Neural progenitor cell (in vitro differentiated cells): ENCODE measurements at places on chromosomes 6 and 20.
A peak's percentile ranks its signal among the peaks of the same experiment; 100 is the strongest.

DNA sequence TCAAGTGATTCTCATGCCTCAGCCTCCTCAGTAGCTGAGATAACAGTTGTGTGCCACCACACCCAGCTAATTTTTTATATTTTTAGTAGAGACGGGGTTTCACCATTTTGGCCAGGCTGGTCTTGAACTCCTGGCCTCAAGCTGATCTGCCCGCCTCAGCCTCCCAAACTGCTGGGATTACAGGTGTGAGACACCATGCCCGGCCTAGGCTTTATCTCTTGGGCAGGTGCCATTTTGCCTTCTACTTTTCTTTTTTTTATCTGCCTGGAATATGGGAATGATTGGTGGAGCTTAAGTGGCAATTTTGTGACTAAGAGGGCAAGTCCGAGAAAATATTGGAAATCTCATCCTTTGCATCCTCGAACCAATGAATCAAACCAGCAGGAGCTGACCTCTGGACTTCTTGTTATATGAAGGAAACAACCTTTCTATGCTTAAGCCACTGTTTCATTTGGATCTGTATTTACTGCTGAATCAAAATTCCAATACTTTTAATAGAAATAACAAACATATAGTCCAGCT, 128.9 kb upstream of the ZNF217 start:
- DNase-seq: no peak

GRCh38 chr6:121223212-121223611, 111.1 kb downstream of the TBC1D32 start:
- DNase-seq: no peak

DNA sequence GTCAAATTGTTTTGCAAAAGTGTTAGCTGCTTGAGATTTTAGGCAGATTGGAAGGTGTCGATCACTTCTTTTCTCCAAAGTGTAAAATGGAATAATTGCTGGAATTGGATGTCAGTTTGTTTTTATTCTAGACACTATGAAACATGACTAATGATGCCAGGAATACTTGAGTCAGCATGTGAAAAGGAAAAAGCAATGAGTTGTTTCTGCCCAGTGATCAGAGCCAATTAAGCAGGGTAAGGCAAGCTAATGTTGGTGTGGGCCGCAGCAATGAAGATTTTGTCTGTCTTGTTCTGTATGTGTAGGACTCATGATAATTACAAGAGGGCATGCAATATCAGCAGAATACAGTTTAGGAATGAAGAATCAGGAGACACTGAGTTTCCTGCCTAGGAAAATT, 110.3 kb downstream of the CARMIL1 start:
- no peak for DNase-seq

- DNase-seq: no peak
Measured at GRCh38 chr6:33856031-33856590, 52.3 kb upstream of the MLN start.

- DNase-seq: no peak
Measured at GRCh38 chr20:3752386-3752759, 15.2 kb downstream of the ADISSP start.

GRCh38 chr6:144689503-144690040, 404.4 kb downstream of the UTRN start:
- DNase-seq: no peak

- DNase-seq: no peak
Measured at GRCh38 chr6:5213836-5214235, 46.9 kb downstream of the LYRM4 start.

GRCh38 chr20:20780127-20780824, 67.8 kb upstream of the RALGAPA2 start:
- DNase-seq: no peak

DNA sequence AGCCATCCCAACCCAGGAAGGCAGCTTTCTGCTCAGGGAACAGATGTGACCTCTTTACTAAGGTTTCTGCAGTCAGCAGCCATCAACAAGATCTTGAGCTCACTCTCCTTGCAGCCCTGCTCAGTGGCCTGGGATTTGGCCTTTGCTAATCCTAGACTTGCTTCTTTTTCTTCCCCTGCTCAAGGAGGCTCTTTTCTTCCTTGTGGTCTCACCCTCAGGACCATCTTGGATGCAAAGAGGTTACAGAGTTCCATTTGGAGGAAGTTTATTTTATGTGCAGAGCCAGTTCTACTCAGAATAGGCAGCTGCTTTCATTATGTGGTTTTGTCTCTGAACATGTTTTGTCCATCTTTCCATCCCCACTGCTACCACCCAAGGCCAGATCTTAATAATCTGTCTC, 49.3 kb downstream of the RALY start:
- no peak for DNase-seq

DNA sequence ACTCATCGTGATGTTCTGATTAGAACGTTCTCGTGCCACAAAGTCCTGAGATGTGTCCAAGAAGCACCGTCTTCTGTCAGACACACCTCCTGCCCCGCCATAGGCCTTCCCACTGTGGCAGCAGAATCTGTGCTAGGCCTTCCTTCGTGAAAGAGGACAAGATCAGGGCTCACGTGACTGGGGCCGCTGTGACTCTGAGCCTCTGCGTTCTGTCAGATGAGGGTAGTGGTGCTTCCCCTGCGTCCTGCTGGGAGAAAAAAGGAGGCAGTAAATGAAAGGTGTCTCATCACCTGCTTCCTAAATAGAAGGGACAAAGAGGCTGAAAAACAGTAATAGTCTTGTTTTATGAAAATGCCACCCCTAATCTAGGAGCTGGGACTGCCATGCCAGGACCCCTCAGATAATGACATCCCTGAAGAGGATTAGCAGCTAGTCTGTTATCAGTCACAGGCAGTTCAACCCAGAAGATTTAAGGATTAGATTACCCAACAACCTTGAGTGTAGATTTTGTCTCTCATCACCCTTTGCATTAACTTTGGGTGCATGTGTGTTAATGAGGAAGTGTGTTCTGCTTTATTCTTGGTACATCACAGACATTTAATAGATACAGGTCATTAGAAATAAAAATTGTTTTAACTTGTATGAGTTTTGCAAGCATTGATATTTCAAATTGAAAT, 4.1 kb downstream of the DNAJC5 start:
- no peak for DNase-seq

- no peak for DNase-seq
Measured at GRCh38 chr6:137051790-137052472, 7.2 kb upstream of the IL20RA start.

DNA sequence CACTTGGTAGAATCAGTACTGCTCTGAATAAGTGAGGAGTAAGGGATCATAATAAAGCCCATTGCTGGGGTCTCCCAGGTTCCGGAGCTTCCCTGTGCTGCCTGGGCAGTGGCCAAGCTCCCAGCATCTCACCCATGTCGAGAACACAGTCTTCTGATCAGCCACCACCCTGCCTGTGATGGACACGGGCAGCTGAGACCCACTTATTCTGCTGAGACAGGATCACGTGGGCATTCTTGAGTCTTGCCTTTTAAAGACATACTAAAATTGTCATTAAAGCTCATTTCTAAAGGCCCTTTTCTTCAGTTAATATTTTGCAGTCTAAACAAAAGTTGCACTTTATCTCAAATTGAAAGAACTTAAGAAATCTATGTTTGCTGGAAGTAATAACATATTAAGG, 42.7 kb upstream of the SLC22A2 start:
- DNase-seq: no peak

DNA sequence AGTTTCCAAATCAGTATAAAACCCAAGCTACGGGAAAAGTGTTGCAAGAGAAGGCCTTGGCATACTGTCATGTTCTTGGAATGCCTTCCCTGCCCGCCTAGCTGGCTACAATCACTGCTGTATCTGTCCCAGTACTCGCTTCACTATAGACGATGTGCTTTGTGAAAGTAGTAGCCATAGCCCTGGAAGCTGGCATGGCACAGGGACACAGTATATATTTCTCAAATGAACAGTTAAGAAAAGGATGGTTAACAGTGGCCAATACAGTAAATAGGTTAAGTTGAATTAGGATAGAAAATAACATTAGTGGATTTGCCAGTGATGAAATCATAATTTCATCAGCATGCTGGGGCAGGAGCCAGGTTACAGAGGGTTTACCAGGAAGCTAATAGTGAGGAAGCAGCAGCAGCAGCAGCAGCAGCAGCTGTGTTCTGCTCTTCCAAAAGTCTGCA, 499.3 kb downstream of the CDKAL1 start:
- DNase-seq: no peak

DNA sequence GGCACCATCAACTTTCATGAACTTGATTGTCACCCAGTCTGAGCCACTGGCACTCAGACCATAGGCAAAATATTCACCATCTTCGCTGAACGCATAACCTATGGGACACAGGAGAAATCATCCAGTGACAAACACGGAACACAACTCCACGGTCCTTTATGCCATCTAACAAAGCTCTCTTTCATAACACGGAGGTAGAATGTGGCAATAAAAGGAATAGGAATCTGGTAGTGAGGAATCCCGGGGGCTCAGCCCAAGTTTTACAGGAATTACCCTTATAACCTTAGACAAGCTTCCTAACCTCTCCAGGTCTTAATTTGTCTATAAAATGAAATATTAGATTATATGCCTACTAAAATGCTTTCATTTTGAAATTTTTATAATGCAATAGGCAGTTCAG, 29.4 kb downstream of the PREP start:
- no peak for DNase-seq

DNA sequence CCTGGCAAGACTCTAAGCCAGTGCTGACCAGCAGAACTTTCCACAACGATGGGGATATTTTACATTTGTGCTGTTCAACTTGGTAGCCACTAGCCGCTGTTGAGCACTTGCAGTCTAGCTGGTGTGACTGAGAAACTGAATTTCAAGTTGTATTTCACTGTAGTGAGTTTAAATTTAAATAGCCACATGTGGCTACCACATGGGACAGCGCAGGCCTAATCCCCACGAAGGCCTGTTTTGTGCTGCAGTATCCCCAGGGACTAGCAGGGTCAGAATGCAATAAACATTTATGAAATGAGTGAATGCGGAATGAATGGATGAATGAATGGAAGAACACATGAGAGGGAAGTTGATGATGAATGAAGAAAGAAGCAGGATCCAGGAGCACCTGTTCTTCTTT, 115.8 kb downstream of the TRERF1 start:
- DNase-seq: no peak

DNA sequence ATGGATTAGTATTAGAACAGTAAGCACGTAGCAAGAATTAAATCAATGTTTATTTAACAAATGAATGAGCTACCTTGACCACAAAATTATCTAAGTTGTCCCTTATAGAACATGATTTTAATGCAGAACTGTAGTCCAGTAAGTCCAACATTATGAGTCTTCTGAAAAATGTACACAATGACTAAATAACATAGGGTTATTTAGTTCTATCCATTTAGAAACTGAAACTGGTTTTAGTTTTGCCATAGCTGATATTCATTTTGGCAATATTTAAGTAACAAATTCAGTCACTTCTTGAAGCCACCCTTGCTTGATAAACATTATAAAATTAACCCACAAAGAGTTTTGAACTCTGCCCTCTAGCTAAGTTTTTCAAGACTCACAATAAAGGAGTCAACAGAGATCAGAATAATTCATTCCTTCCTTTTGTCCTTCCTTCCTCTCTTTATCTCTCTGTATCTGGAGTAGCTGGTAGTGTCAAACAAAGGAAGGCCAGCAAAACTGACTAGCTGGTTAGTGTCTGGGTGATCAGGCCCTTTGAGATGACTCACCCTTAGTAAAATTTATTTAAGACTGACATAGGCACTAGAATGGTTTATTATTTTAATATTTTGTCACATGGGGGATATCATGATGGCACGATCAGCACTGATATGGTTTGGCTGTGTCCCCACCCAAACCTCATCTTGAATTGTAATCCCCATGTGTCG, 115.1 kb downstream of the BTBD9 start:
- no peak for DNase-seq

DNA sequence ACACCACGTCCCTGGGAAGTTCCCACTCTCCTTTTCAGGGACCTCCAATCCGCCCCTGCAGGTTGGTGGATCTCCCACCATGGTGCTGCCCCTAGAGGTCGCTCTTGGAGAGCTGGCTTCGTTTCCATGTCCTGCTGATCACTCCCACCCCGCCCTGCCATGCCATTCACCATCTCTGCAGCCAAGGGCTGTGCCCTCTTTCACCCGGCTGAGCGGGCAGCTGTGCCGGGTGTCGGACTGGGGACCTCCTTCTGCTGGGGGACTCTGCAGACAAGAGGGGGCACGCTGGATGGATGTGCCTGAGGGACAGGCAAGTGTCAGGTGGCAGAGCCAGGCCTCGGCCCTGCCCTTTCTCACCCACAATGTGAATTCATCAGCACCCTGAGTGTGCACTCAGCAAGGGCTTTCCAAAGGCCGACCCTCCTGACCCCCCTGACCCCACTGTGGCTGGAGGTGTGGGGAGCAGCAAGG, 347.0 kb downstream of the CDH4 start:
- peak; percentile 42 for DNase-seq

DNA sequence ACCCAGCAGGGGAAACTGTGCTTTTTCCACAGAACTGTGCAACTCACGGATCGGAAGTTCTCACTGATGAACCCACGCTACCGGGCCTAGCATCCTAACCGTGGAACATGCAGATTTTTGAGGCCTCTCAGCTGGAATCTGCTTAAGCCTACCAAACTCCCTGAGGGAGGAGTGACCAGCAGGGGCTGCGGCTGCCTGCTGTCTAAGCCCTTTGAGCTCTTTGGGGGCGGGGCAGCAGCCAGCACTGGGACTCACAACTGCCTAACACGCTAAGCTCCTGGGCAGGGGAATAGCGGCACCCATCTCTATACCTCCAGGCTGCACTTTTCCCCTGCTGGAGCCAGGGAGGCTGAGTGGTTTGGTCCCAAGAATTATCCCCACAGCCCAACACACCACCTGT, 20.4 kb upstream of the METTL24 start:
- DNase-seq: peak; percentile 81

GRCh38 chr20:1119128-1119505, 715 bp downstream of the PSMF1 start:
- no peak for DNase-seq

GRCh38 chr20:23608251-23608846, 2.6 kb upstream of the CST9 start:
- DNase-seq: no peak

GRCh38 chr20:33815671-33816070, 4.5 kb downstream of the CHMP4B start:
- DNase-seq: no peak

DNA sequence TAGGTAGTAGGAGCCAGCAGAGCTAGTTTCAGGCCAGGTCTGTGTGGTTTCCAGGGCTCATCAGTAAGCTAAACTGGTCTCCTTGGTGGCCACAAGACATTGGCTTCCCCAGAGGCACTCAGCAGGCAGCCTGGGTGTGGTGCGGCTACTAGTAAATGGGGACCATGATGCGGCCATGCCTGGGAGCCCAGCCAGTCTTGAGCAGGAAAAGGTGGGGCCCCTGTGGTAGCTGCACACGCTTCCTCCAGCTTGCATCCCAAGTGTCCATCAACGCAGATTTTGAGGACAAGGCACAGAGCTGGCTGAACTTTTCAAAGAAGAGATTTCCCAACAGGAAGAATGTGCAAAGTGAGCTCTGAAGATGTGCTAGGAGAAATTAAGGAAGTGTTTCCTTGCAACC, 107.4 kb upstream of the NAA20 start:
- no peak for DNase-seq

- DNase-seq: no peak
Measured at GRCh38 chr6:14121936-14122344, 4.4 kb downstream of the CD83 start.

GRCh38 chr6:141041596-141042087, 1091.1 kb upstream of the GJE1 start:
- no peak for DNase-seq
